ENCODE measurements at places on chromosomes 2 and 18. TPM values are rescaled to one million over a fixed set of nuclear protein-coding genes. Genes with fewer than 3 reads are reported as not detected.

Gene TNFAIP6
- 0.17 TPM for polyA plus RNA-seq

Gene CAPN14
- polyA plus RNA-seq: 0.14 TPM

Gene CSRNP3
- 27.2 TPM for polyA plus RNA-seq

Gene CENPO
- polyA plus RNA-seq: 3.0 TPM

Gene ELOA2
- not detected for polyA plus RNA-seq

Gene RHOB
- 27.7 TPM for polyA plus RNA-seq
